Activated T-cell treated with anti-CD3 and anti-CD28 coated beads, Interleukin-2, amount 50 U/mL, for 72 hours (primary cell): ENCODE measurements at places on chromosomes 5 and 9. TPM values are rescaled to one million over a fixed set of nuclear protein-coding genes. Genes with fewer than 3 reads are reported as not detected.

The STKLD1 gene
- total RNA-seq: 1.3 TPM

The STC2 gene
- total RNA-seq: 44.5 TPM

The BTNL9 gene
- total RNA-seq: not detected

The CAMK4 gene
- 96.0 TPM for total RNA-seq

The HSPB3 gene
- not detected for total RNA-seq

The SPATA24 gene
- total RNA-seq: 3.3 TPM

The IFNB1 gene
- total RNA-seq: 0.58 TPM

The ITK gene
- total RNA-seq: 289 TPM

The GABRA6 gene
- not detected for total RNA-seq

The CLINT1 gene
- 66.0 TPM for total RNA-seq

The LCN1 gene
- total RNA-seq: not detected
